ENCODE measurements at places on chromosomes 2 and 18.
A peak's percentile ranks its signal among the peaks of the same experiment; 100 is the strongest.

GRCh38 chr2:67256892-67257291, 140.2 kb upstream of the ETAA1 start:
- no peak for DNase-seq

- no peak for DNase-seq
Observed at GRCh38 chr18:12639990-12640880, 17.7 kb downstream of the SPIRE1 start.

- DNase-seq: no peak
Observed at GRCh38 chr18:69956665-69957620, 9.3 kb upstream of the CD226 start.

DNA sequence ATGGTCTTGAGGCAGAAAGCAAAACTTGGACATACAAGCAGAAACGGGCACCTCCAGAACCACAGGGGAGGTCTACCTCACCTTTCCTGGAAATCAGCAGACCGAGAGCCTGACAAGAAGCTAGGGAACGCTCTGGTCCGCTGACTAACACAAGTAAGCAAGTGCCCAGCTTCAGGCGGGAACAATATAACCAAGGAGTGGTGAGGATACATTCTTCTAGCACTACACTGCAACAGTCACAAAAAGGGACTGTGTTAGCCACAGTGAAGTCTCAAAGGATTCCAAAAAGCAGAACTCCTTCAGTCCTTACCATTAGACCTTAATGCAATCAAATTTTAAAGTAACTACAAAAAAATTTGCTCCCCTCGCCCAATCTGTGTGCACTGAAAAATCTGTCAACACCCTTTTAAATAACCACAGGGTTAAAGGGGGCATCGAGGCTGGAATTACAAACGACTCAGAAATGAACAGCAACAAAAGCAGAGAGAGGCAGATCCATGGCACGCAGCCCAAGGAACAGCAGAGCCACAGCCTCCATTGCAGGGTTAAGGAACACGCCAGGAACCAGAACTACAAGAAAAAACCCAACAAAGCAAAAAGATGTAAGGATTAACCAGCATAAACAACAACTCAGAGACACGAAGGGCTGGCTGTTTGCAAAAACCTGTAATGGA, 7.1 kb downstream of the THAP4 start:
- no peak for DNase-seq

DNA sequence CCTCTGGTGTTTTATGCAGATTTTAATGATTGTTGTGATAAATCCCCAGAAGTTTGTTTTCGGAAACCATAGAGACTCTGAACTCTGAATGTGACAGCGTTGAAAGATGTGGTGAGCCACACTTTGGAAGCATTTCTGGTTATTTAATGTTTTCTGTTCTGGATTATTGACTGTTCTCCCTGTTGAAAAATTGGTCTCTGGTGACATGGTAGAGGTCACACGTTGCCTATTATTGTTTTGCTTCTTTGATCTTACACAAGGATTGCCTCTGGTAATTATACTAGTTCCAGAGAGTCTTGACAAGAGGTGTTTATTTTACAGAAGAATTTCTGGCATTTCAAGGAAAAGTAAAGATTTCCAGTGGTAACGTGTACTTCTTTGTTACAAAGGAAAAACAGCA, 127.1 kb downstream of the GREB1L start:
- DNase-seq: no peak

GRCh38 chr2:38653715-38654527, 12.0 kb upstream of the GALM start:
- DNase-seq: peak; percentile 86

GRCh38 chr18:53458944-53459580, 765.4 kb downstream of the MBD2 start:
- DNase-seq: no peak

GRCh38 chr2:240604939-240605716, 18.6 kb downstream of the CAPN10 start:
- DNase-seq: no peak

DNA sequence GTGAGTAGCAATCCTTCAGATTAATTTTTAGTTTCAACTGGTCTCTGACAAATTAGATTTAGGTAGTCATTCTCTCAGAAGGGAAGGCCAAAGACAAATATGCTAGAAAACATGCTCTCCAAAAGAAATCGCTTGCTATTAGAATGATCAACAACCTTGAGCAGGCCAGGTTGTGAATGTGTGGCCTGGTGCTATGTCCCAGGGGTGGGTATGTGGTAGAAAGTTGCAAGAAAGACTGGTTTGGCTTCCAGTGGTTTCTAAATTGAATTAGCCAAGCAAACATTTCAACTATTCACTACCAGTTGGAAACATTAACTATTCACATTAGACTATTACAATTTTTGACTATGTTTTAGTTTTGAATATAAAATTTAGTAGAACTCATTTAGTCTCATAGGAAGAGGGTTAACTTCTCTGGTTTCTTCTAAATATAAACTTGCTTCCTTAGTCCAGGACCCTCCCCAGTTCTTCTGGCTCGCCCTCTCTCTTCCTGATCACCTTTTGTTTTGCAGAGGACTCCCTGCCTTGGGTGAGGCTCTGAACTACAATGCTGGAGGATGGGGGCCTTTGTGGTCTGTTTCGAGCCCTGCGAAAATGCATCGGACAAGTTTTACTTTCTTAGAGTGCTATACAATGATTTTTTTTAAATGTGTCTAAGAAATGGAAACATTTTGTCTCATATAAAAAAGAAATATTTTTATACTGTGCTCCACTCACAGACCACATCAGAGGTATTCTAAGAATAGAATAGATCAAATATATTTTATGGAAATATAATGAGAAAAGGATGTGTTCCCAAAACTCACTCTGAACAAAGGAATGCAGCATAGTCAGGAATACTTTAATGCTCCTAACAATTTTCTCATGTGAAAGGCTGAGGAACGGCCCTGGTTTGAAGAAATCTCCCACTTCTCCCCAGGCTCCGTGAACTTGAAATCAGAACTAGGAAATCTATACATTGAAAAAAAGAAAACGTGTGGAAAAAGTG, 375.0 kb upstream of the ZEB2 start:
- DNase-seq: no peak

GRCh38 chr2:152549423-152549822, 167.8 kb downstream of the PRPF40A start:
- DNase-seq: no peak

GRCh38 chr2:30405260-30405605, 41.8 kb upstream of the LCLAT1 start:
- no peak for DNase-seq

DNA sequence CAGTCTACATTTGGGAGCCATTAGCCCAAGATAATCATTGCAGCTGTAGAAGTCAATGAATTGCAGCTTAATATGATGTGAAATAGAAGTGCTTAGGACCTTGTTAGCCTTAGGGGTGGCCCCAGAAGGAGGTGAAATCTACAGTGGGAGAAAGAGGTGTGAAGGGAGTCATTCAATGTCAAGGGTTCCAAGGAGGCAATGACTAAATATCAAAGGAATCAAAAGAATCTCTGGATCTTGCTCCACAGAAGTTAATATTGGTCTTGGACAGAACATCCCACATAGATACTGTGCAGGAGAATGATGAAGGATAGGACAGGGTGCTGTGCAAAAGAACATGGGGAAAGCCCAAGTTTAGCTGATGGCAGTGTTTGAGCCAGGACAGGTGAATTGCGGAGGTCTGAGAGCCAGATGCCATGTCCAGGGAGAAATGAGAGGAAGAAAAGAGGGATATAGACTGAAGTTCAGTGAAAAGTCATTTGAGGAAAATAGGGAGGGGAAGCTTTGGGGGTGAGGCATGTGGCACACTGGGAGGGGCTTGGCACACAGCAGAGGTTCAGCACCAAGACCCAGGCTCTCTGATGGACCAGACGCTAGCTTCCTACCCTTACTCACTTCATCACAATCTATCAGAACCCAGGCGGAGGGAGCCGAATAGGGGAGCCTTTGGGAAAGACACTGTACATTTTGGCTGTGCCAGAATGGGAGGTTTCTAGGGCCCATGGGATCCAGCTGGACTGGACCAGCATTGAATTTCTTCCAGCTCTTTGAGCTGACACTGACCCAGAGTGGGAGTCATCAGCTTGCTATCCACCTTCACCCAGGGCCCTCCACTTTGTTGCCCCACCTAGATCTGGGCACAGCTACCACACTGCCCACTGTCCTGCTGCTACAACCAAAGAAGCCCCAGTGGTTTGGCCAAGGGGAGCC, 2.2 kb downstream of the IL1F10 start:
- DNase-seq: no peak

DNA sequence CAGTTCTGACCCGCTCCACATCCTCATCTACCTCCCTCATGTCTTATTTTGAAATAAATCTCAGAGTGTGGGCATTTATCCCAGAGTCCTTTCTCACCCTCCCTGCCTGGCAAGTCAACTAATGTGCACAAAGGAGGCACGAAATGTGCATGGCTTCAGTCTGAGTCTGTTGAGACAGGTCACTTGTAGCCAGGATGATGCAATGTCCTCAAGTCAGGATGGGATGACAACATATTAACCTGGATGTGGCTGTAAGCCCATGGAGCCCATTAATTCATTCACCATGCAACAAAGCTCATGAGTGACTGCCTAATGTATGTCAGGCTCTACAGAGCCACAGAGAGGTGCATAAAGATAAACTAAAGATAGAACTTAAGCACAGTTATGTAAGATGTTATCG, 34.5 kb downstream of the KCNG3 start:
- no peak for DNase-seq

DNA sequence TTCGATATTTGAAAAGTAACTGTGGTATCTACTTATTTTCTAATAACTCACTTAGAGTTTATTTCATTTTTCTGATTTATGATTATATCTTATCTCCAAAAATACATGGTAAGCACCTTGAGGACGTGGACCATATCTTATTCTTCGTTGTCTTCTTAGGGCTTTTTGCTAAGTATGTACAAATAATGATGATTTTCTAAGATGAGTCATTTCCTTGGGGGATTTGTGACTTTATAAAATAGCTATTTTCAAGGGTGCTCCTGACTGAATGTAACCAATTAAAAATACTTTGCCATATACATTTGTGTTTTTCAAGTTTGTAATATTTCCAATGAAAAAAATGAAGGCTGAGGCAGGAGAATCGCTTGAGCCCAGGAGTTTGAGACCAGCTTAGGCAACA, 56.3 kb downstream of the GREB1L start:
- DNase-seq: no peak

DNA sequence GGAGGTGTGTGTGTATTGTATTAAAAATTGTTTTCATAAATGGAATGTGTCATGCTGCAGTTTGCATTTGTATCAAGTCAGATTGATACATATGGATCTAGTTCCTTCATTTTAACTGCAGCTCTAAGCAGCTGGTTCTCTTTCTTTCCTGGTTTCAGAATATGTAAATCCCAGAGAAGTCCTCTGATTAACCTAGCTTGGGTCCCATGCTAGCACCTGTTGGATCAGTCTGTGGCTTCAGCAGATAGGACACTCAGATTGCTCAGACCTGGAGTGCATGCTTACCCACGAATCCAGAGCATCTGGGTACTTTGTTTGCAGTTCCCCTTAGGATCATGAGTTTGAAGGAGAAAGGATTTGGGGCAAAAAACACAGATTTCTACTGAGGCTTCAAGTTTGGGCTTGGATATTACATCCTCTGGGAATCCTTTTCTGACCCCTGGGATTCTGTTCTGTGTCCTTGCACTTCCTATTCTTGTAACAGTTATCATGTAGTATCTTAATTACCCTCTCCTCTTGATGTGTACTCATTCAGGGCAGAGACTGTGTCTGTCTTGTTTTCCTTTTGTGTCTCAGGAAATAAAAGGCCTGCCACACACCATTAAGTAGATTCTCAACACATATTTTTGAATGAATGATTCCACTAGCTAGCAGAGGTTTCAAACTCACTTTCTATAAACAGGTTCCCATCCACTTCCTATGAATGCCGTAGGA, 142.1 kb downstream of the PHLPP1 start:
- no peak for DNase-seq

DNA sequence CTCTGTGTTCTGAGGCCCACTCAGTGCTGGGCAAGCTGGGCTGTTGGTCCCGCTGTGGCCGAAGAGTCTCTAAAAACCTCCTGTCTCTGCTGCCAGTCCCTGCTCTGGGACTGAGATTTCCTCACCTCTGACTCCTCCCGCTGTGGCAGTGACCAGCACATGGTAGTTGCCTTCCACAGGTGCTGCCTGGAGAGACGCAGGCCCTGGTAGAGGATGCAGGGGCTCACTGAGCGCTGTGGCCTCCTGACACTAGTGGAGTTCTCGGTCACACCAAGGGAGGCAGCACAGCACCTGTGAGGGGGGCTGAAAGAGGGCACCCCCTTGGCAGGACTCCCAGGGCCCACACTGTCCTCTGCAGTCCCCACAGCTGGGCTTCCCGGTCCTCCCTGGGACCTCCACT, 3.8 kb upstream of the ASB1 start:
- no peak for DNase-seq

GRCh38 chr2:23432531-23432930, 47.6 kb downstream of the KLHL29 start:
- no peak for DNase-seq

DNA sequence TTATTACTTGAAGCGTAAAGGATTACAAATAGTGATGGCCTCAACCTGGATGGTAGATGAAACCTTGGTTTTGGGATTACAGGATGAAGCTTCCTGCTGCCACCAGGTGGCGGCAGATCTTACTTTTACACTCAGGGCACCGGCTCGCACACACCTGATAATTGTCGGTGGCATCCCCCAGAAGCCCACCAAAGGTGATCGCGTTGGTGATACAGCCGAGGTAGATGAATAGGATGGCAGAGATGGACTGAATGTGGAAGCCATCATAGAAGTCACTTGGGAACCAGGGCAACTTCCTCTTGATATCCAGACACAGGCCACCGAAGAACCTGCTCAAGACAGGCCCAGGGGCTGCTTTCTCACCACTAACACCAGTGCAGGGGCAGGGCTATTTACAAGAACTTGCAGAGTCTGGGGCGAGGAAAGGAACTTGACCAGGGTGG, 51.8 kb downstream of the MTHFD2 start:
- DNase-seq: peak; percentile 63

GRCh38 chr2:26054598-26055348, 20.9 kb downstream of the RAB10 start:
- DNase-seq: no peak

DNA sequence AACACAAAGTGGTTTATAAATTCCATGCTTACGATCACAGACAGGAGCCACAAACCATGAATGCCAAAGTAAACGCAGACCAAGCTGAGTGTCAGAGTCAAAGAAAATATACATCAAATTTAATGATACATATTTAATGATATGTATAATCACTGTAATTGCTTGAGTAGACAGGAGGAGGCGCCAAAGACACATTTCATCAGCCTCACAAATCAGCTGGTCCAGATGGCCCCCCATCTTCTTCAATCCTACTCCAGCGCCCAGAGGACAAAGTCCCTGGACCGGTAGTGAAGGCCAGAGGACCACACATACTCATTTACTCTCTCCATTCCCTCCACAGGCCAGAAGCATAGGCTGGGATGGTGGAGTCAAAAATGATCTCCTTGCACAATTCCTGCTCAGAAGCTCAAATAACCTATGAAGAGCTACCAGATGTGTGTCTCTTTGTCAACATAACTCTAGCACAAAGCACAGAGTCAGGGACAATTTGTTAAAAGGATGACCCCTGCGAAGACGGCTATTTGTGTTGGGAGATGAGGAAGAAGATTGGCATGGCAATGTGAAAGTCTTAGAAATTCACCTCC, 149.3 kb upstream of the PGAP1 start:
- peak; percentile 15 for DNase-seq

Measured in activated CD4-positive, alpha-beta T cell treated with anti-CD3 and anti-CD28 coated beads for 48 hours (primary cell).